Stimulated activated CD4-positive, alpha-beta T cell treated with anti-CD3 and anti-CD28 coated beads, Interleukin-4, amount 100 ng/mL, for 24 hours (primary cell): ENCODE measurements at places on chromosomes 6 and 20.

DNA sequence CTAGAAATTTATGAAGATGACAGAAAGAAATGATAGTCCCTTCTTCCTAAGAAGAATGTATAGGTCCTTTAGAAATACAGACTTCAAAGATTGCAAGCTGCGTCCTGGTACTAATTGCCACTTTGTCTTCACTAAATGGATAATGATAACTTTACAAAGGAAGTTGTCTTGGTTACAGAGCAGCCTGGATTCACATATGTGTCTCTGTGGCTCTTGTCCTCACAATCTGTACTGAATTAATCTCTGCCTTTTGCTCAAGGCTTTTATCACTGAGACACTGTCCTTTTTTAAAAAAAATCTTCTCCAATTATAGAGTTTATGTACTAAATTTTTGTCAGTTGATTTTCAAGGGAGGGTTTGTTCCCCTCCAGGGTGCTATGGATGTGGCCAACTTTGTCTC lies 17.5 kb upstream of the MRAP2 start:
- no peak for DNase-seq

GRCh38 chr20:10632721-10633509 lies 40.9 kb downstream of the JAG1 start:
- DNase-seq = no peak

DNA sequence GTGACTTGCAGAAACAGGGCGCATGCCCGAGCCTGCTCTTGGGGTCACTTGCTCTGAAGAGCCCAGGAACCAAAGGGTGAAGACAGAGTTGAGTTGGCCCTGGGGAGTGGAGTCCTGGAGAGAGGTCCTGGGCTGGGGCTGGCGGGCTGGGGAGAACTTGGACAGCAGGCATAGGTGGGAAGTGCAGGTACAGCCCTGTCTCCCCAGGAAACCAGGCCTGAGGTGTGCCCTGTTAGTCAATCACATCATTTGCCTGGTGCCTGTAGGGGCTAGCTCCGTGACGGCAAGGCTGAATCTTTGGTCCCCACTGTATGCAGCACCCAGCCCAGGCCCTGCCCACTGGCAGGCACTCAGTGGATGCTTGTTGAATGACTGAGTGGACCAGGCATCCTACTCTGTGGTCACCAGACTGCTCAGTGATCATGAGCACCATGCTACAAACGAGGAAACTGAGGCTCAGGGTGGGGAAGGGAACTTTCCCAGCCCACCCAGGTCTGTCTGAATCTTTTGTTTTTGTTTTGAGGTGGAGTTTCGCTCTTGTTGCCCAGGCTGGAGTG lies 15.6 kb upstream of the NOL4L start:
- no peak for DNase-seq

DNA sequence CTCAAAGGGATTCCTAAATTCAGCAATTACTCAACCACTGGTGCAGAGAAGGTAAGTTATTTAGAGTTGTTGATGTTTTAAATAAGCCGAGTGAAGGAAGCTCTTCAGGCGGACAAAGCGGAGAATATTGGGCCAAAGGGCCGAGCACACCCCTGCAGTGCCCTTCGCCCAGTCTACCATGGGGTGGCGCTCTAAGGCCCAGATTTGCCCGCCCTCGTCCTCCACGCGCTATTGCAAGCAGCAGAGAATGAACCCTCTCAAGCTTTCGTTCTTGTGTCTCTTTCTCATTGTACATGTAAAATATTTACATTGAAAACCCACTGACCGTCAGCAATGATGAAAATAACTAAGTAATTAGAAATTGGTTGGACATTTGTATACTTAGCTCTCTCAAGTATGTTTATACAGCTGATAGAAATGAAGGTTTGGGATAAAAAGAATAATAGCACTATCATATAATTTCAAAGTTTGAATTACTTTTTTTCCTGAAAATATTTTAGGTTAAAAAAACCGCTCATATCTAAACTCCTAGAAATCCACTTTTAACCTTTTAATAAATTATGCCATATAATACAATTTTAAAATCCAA lies 195.0 kb upstream of the CEP162 start:
- DNase-seq = no peak

DNA sequence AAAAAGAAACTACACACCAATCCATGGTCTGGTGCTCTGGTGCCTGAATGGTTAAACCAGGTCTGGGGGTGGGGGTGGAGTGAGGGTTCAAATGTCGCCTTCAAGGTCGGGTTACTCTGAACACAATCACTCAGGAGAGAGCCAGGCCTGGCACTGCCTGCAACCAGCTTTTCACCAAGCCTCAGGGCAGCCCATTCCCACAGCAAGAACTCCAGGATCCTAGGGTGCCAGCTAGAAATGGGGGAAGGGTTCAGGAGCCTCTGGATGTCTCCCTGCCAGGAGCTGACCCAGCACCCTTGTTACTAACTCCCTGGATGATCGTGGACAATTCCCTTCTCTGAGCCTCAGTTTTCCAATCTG lies 6.7 kb downstream of the SDC4 start:
- DNase-seq = no peak

GRCh38 chr6:158026901-158027589 lies 45.4 kb downstream of the SYNJ2 start:
- no peak for DNase-seq

DNA sequence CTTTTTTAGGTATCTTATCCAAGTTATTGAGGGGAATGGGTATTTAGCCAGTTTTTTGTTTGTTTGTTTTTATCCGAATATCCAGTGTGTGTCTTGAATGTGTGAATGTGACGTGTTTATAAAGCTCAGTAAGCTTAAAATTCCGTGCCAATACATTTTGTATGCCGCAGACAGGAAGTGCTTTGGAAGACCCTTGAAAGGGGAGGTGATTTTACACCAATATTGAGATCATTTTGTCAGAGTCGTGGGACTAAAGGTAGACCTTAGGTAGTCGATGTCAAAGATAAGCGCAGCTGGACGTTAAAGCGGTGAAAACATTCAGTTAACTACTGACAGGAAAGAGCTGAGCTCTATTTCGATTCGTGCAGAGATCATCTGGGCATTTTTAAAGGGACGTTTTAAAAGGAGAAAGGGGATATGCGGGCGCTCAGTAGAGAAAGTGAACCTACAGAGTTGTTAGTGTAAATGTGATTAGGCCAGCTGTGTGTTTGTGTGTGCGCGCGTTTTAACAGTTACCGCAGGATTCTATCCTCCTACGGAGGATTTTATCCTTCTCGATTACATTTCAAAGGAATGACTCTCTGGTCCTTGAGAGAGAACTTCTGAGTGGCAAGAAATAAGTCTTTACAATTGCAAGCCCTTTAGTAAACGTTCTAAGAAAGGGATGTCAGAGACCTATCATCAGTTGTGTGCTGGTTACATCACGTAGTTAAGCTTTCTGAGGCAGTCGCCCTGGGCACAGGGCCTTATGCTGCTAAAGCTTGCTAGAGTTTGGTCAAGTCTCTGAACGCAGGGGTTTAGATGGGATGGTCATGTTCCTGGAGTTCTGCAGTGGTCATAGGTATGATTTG lies 625 bp upstream of the ECHDC1 start:
- DNase-seq = peak; percentile 4

DNA sequence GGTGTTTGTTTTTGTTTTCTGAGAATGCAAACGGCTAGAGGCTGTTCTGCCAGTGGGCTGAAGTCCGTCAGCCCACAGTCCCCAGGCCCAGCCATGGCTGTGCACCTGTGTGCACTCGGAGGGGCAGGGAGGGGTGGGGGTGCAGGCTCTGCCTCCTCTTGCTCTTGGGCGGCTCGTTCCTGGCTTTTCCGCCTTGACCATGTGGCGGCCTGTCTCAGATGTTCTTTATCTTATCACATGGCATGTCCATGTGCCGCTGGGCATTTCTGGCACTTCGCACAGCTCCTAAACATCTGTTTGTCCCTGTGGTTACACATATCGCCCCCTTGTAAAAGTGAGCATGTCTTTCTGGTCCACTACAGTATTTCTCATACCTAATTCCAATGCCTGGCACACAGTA lies 137.0 kb downstream of the CDH4 start:
- no peak for DNase-seq

DNA sequence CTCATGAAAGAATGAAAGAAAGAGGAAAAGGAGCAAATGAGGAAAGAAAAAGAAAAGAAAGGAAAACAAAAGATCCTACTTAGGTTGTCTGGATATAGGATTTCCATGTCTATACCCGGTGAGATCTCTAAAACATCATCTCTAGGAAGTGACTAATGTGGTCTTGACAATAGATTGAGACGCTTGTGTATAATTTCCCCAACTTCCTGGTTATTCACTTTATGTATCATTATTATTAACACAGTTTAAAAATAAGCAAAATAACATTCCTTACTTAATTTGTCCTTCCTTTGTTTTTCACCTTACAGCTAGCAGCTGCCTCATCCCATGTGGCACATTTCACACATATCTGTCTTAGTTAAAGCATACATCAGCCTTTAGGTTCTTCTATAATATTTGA lies 27.0 kb downstream of the LAMA4 start:
- no peak for DNase-seq

DNA sequence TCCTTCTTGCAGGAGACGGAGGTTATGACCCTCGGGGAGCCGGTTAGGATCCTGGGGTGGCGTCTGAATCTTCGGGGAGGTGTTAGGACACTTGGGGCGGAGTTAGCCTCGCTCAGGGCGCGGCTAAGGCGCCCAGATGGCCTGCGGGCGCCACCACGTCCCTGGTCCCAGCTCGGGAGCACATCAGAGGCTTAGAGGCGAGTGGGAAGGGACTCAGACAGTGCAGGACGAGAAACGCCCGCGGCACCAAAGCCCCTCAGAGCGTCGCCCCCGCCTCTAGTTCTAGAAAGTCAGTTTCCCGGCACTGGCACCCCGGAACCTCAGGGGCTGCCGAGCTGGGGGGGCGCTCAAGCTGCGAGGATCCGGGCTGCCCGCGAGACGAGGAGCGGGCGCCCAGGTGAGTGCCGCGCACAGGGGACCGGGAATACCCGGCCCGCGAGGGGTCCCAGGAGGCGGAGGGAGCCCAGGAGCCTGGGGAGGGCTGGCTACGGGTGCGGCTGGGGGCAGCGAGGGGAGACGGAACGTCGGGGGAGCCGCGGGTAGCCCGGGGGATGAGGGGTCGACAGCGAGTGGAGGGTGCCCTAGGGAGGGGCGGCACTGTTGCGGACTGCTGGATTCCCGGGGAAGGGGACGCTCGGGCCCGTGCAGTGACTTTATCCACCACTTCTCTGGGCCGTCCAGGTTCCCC lies at the start of gene HCK:
Gene HCK (plus strand): TSS at position 153 of the 688 bp plus-strand sequence.
- no peak for DNase-seq

DNA sequence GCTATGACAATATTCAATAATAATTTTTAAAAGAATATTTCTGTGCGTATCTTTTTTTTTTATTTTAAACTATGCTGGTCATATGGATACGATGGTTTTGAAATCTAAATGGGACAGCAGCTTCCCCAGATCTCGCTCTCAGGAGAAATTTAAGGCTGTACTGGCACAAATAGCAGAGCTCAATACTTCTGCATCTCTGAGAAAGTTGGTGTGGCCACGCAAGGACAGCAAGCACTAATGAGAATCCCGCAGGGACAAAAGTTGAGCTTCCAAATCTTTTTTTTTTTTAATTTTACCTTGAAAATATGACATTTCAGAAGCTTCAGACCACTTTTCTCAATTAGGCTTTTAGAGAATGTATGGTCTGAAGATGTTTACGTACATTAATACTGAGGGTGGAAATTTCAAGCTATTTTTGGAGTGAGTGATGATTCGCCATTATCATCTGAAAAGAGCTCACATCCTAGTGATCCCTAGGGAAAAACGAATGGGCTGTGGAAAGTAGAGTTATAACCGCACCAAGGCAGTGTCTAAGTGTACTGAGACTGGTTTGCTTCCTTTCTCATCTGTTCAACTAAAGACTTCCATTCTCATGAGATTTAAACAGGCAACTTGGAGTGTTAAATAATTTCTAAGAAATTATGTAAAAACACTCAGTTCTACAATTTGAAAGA lies 840.0 kb downstream of the C6orf118 start:
- DNase-seq = no peak

- no peak for DNase-seq
These were observed 88.0 kb downstream of the PRND start for GRCh38 chr20:4809707-4810106.

DNA sequence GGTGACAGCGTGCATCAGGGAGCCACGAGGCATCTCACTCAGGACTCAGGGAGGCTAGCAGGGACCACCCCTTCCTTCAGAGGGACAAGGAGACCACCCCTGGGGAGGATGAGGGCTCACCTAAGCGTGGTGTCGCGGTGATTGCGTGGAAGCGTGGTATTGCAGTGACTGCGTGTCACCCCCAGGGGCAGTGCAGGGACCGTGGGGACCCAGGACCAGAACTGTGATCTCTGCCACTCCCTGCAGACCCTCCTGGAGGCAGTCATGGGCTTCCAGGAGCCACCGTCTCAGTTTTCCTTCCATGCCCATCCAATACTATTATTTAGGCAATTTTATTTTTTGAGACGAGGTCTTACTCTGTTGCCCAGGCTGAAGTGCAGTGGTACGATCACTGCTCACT lies 147.1 kb downstream of the TAF4 start:
- no peak for DNase-seq

- no peak for DNase-seq
These were observed 28.6 kb downstream of the RING1 start for GRCh38 chr6:33236852-33237251.

DNA sequence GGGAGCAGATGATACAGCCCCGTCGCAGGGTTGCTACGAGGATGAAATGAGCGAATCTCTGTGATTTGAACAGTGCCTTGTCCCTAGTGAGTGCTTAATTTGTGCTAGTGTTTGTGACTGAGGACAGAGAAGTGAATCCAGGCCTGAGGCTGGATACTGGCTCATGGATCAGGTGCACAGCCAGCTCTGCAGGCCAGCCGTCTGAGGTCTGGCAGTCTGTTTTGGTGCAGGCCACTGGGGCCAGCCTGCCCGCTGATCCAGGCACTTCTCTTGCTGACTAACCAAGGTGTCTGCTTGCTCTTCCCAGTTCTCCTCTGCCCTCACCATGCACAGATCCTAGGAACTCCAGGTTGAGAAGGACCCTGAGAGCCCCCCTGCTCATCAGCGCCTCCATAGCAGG lies 181.0 kb downstream of the LRFN2 start:
- DNase-seq = no peak

- no peak for DNase-seq
These were observed 140.3 kb downstream of the CEP57L1 start for GRCh38 chr6:109235481-109236038.

DNA sequence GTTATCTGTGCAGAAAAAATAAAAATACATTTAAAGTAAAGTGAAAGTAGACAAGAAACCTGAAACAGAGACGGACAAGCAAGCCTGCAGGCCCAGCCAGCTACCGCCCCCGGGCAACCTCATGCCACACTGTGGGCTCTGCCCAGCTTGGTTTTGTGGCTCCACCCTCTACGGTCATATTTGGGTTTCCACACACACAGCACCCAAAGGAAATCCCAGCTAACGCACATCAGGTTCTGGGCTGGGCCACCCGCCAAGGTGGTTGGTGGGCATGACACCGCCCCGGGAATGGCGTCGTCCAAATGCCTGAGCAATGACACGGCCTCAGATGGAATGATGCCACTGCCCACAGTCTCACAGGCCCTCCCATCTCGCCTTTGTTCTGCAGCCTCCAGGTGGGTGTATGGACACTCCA lies 22.9 kb downstream of the FAM110A start:
- DNase-seq = peak; percentile 52

- DNase-seq = no peak
These were observed 113.0 kb downstream of the DST start for GRCh38 chr6:56529594-56530191.
